ENCODE measurements at places on chromosomes 6 and 20. TPM values are rescaled to one million over a fixed set of nuclear protein-coding genes. Genes with fewer than 3 reads are reported as not detected.

Gene PRL
- not detected for total RNA-seq

Gene NRSN1
- not detected for total RNA-seq

Gene LY6G6F
- not detected for total RNA-seq

Gene PAK5
- total RNA-seq, result not detected

Gene PROKR2
- total RNA-seq, result not detected

Gene RSPO3
- total RNA-seq, result 66.8 TPM

Gene GPLD1
- total RNA-seq, result 1.1 TPM

Gene R3HDML
- 0.16 TPM for total RNA-seq

Gene GZF1
- 12.2 TPM for total RNA-seq

Gene HLA-DQB1
- total RNA-seq, result not detected

Gene VGLL2
- not detected for total RNA-seq

Gene TGM3
- total RNA-seq, result 0.08 TPM

Gene FAM209B
- 0.40 TPM for total RNA-seq

Gene HTR1E
- total RNA-seq, result not detected

Gene CALHM4
- total RNA-seq, result not detected

Gene CALHM6
- not detected for total RNA-seq

Gene TMEM200A
- 0.07 TPM for total RNA-seq

Gene FOXF2
- 14.4 TPM for total RNA-seq

Gene KIF6
- total RNA-seq, result 0.17 TPM

Gene RCAN2
- total RNA-seq, result not detected

Gene CD83
- total RNA-seq, result 2.0 TPM

Gene CD109
- total RNA-seq, result 78.3 TPM

Gene SNX3
- total RNA-seq, result 116 TPM

Gene CUL7
- 6.5 TPM for total RNA-seq

Gene TBXT
- not detected for total RNA-seq

Gene SLC12A5
- total RNA-seq, result 11.1 TPM

Gene TLDC2
- not detected for total RNA-seq

Gene TSBP1
- total RNA-seq, result not detected

Gene TCF21
- 0.07 TPM for total RNA-seq

Gene RBPJL
- not detected for total RNA-seq

Gene EYS
- 0.02 TPM for total RNA-seq

Gene MROH8
- total RNA-seq, result 1.3 TPM

Gene NELFE
- 79.4 TPM for total RNA-seq

Gene BPIFA1
- total RNA-seq, result not detected

Gene NKX2-2
- total RNA-seq, result not detected

Gene MDFI
- total RNA-seq, result 0.67 TPM

Gene ATP6V1G2
- total RNA-seq, result 0.46 TPM

Gene HCRTR2
- not detected for total RNA-seq

Gene SERPINB6
- total RNA-seq, result 136 TPM

Gene EEF1E1
- 60.8 TPM for total RNA-seq

Gene ABHD16B
- not detected for total RNA-seq
